ENCODE measurements at places on chromosomes 12 and 14. TPM values are rescaled to one million over a fixed set of nuclear protein-coding genes. Genes with fewer than 3 reads are reported as not detected.
A peak's percentile ranks its signal among the peaks of the same experiment; 100 is the strongest.

GRCh38 chr12:98819821-98820404 is 174.8 kb downstream of the APAF1 start:
- no peak for DNase-seq

DNA sequence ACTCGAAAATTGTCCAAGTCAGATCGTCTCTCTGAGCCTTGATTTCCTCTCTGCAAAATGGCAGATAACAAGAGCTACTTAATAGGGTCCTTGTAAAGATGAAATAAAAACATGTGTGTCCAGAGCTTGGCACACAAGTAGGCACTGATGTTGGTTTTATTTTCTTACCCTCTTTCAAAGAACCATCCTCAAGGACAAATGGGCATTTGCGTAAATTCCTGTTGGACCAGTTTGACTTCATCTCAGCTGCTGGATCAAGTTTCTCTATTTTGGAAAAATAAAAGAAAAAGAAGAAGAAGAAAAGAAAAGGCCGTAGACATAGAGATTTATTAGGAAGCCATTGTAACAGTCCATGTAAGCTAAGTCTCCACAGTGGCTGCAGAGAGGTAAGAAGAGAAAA is 47.2 kb downstream of the MAP1LC3B2 start:
- no peak for DNase-seq

- no peak for DNase-seq
Measured at GRCh38 chr14:102537981-102538601, 28.5 kb upstream of the ANKRD9 start.

DNA sequence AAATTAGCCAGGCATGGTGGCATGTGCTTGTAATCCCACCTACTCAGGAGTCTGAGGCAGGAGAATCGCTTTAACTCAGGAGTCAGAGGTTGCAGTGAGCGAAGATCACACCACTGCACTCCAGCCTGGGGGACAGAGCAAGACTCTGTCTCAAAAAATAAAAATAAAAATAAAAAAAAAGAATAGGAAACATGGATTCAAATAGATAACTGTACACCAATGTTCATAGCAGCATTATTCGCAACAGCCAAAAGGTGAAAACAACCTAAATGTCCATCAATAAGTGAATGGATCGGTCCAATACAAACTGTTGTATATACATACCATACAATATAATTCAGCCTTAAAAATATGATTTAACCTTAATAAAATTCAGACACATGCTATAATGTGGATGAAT is 3.1 kb upstream of the RIPK3 start:
- DNase-seq = no peak

- DNase-seq = no peak
Measured at GRCh38 chr14:70350078-70350477, 9.4 kb downstream of the COX16 start.

DNA sequence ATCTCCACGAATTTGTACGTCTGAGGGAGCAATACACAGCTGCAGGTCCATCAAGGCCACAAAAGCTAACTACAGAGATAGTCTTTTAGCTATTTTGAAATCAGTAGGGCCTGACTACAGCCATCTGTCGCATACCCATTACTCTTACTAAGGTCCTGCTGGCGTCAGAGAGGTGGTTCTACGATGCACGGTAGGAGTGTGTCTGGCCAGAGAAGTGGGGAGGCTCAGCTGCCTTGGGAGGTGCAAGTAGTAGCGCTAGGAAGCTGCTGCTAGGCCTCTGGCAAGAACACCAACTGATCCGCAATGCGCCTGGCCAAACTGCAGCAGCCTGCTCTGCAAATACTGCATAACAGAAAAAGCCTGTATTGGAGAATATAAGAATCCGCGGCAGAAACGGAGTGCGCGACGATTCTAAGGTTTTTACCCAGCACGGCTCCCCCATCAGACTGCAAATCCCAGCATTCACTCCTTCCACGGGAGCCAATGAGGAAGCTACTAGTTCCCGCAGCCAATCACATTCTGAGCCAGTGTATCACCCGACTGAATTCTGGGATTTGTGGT is 743 bp upstream of the CAND1 start:
- DNase-seq = peak; percentile 91

DNA sequence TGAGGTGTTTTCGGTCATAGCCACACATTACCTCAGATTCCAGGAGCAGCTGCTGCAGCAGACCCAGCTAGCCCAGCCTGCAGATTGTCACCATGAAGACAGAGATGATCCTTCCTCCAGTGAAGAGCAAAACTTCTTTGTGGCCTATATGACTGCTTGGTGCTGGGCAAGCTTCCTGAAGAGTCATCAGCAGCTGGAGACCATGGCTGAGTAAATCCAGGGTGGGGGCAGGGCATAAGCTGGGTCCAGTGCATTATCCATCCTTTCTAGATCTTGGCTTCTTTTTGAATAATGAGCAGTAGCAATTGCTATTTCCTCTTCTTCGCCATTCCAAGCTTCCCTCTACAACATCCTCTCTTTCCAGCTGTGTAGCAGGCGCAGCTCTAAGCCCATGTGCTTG is 373.1 kb upstream of the DDHD1 start:
- DNase-seq = no peak

The FAM222A gene
- 9.3 TPM for polyA plus RNA-seq

The DAO gene
- polyA plus RNA-seq = 1.1 TPM

The GSG1 gene
- polyA plus RNA-seq = 0.58 TPM

The SLC2A14 gene
- 0.29 TPM for polyA plus RNA-seq

All from renal cortex interstitium (tissue), 15 donors.